Activated CD8-positive, alpha-beta memory T cell treated with anti-CD3 and anti-CD28 coated beads for 1 hour (primary cell): ENCODE measurements at places on chromosomes 3 and 15.

GRCh38 chr15:91414124-91414523 lies 314.1 kb downstream of the SV2B start:
- DNase-seq = no peak

DNA sequence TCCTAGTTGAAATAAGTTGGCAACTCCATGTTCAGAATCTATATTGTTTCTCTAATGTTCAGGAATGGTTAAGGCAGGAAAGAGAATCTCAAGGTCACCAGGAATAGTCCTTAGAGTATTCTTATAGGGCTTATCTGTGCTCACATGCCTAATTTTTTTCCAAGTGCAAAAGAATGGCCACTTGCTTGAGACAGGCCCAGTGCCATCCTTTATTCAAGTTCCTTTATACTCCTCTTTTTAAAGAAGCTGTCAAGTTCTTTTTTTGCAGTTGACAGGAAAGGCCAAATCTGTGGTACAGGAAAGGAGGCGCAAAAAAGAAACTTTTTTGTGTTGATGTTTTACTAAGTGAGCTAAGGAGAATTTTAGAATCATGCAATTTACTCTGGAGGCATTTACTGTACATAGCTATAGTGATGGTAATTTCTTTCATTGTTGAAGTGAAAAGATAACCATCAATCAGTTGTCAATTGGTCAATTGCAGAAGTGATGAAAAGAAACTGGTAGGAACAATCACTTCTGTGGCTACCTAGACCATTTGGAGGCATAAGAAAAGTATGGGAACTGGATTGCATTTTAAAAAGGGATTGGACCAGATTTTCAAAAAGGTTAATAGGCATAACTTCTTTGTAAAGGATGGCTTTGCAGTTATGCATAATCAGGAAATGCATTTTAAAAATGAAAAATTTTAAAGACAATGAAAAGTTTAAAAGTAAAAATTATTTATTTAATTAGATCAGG lies 102.5 kb upstream of the SOX2 start:
- DNase-seq = no peak

DNA sequence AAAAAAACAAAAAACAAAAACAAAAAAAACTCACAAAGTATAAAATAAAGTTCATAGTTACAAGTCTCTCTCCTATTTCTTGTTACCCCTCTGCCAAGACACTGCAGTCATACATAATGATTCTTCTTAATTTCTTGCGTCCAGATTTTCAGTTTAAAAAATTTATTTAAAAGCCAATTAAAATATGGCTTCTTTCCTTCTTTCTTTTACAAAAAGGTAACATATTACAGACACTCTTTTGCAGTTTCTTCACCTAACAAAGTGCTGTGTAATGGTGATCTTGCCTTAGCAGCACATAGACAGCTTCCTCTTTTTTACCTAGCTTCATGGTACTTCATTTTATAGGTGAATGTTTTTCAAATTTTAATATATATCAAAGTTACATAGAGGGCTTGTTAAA lies 136.1 kb upstream of the SGO1 start:
- no peak for DNase-seq

DNA sequence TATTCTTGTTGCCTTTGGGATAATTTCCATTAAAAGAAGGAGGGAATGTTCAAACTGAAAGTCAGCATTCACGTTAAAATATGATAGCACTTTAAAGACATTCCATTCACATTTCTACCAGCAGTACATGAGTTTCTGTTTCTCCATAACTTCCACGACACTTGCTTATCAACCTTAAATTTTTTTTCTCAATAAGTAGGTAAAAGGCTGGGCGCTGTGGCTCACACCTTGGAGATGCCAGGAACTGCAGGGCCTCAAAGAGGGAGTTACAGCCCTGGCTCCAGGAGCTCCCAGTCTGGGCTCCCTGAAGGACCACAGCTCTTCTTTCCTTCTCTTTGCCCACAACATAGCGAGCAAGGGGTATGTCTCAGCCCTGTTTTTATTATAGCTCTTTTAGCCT lies 42.9 kb upstream of the PRR23C start:
- DNase-seq = no peak

DNA sequence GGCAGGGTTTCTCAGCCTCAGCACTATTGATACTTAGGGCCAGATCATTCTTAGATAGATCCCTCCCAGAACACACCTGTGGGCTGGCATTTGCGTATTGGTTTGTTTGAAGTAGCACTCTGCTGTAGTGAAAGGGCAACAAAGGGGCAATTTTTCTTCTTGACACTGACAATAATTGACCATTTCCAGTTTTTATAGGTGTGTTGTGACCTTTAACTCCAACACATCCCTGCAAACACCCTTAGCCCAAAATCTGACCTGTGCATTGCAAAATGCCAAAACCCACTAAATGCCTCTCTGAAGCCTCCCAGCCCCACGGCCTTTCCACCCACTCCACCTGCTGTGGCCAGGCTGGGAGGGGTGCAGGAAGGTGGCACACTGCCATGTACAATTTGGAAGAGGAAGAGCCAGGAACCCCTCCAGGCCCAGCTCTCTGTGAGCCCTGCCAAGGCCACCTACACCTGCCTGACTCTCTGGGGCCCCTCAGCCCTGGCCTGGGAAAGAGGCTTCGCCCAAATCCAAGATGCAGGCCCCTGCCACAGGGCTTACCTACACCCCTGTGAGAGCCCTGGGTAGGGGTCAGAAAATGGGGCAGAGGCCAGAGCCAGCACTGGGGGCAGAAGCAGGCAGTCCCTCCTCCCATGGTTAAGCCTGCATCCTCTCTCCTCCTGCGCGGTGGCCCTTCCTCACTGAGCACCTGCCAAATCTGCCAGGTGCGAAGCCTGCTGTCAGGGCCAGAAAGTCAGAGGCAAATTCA lies 9.6 kb upstream of the CYP11A1 start:
- DNase-seq = no peak

- DNase-seq = no peak
Measured at GRCh38 chr3:37707428-37708372, 154.0 kb upstream of the CTDSPL start.

GRCh38 chr3:121739902-121740301 lies 9.6 kb downstream of the GOLGB1 start:
- DNase-seq = no peak

GRCh38 chr15:69755551-69756310 lies 303.1 kb downstream of the RPLP1 start:
- DNase-seq = peak; percentile 54

DNA sequence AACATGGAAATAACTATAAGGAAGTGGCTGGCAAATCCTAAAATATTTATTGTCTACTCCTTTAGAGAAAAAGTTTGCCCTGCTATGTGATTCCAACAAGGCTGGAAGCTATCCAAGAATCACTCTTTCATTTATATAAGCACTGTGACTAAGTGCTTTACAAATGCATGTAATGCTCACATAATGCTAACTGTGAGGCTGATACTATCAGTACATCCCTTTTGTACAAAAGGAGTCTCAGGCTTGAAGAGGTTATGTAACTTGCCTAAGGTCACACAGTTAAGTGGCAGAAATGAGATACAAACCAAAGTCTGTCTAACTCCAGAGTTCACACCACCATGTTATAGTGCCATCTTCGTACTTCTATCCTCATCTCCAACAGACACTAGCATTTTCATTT lies 17.0 kb downstream of the TOPBP1 start:
- DNase-seq = no peak

DNA sequence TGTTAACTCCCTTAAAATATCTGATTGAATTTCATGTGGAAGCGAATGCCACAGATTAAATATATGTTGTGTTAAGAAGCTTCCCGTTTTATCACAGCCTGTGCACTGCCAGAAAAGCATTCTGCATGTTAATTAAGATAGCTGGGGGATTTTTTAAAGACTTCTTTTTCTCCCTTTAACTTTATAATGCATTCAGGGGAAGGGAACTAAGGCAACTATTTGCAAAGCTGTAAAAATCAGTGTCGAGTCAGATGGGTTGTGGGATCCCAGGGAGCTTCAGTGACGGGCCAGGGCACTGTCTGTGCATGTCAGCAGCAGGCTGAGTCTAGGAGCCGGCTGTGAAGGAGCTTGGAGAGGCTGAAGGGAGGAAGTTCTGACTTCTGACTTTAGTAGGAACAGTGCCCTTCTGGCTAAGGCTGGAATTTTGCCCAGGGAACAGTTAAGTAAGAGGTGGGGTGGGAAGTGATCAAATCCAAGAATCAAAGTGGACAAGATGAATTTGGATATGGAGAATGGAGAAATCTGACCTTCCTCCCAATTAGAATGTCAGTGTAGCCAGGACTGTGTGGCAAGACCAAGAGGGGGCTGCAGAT lies 77.7 kb downstream of the ABHD5 start:
- no peak for DNase-seq

DNA sequence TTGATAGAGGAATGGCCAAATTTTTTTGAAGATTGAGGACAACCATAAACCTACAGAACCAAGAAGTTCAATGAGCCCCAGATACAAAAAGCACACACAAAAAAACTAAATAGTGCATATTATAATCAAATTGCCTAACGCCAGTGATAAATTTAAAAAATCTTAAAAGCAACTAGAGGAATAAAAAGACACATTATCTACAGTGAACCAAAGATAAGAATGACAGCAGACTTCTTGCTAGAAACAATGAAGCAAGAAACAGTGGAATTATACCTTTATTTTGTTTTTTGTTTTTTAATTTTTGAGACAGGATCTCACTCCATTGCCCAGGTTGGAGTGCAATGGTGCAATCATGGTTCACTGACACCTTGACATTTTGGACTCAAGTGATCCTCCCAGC lies 9.9 kb upstream of the SAMD7 start:
- no peak for DNase-seq

DNA sequence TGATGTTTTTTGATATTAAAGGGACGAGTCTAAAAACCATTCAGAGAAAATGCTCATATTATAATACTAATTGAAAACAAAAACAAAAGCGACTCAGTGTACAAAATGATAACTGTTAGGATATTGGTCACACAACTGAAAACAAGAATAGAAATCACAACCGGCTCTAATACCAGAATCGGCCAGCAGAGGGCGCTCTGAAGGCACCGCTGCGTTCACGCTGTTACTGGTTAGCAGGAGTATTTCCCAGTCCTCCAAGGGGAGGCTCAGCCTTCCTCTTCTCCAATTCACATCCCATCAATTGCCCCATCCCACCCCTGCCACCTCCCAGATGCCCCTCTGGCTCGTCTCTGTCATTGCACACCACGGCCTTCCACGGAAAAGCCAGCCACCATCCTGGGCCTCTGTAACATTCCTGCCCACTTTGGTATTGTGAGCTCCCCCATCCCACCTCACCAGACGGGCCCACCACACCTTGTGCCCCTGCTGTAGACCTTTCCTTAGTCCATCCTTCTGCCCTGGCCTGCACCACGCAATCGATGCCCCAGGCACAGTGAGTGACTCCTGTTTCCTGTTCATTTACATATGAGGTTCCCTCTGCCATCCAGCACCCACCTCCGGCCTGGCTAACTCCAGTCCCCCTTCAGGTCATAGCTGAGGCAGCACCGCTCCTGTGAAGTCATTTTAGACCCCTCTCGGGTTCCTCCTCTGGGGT lies 8.5 kb downstream of the FAM107A start:
- DNase-seq = peak; percentile 17

GRCh38 chr3:117793622-117794265 lies 1084.2 kb downstream of the TUSC7 start:
- DNase-seq = no peak

DNA sequence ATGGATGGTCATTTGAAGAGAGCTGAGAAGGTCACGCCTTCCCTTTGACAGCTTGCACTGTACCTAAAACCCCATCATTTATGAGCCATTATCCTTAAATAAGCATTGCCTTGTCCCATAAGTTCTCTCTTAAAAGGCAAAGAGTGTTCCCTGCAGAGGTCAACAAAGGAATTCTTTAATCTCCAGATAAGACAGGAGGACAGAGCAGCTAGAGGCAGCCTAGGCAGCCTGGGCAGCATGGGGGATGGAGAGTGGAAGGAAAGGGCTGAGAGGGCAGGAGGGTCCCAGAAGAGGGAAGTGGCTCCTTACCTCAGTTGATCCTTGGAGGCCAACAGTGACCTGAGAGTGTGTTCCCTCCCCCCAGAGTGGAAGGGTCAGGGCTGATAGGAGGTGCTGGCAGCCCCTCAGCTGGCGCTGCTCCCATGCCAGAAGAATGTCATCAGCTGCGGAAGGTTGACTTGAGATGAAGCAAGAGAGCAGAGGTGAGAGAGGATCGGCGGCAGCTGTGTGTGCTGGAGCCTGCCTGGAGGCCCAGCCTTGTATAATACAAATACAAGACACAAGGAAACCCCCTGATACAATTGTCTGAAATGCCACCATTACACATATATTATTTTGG lies 12.8 kb downstream of the KBTBD13 start:
- DNase-seq = no peak

GRCh38 chr3:12730506-12731242 lies 28.4 kb downstream of the TMEM40 start:
- no peak for DNase-seq

- no peak for DNase-seq
Measured at GRCh38 chr3:99972380-99973104, 141.8 kb downstream of the FILIP1L start.

- DNase-seq = no peak
Measured at GRCh38 chr3:101091489-101091888, 98.3 kb upstream of the ABI3BP start.

- DNase-seq = no peak
Measured at GRCh38 chr15:78339559-78339958, 594 bp upstream of the CRABP1 start.

DNA sequence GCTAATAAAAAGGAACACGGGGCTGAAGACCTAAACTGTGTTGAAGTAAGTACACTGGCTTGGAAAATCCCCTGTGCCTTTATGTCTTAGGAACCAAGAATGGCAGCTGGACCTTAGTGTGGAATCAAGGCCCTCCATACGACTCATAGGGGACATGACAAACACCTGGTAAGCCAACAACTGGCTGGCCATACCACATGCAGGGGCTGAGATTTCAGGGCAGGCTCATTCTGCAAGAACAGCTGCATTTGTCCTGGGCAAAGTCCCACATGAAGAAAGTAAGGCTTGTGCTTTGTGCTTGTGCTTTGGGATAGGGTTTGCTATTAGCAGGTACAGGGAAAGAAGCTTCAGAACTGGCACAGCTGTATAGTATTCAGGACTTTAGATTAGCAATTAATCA lies 18.0 kb downstream of the ETV5 start:
- no peak for DNase-seq

- no peak for DNase-seq
Measured at GRCh38 chr3:85594676-85595075, 635.9 kb downstream of the CADM2 start.

DNA sequence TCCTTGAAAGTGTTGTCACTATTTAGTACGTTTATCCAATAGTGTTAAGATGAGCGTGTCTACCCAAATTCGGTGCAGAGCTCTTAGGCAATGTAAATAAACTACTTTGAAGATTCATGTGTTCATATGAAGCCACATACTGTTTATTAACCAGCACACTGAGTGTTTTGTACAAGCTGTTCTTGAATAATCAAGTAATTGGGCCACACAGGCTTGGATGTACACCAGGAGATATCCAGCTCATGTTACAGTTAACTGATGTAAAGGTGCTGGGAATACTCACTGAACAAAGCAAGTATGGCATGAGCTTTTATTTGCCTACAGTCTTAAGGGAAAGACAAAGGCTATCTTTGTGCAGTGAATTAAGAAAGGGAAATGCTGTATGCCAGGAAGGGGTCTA lies 632 bp upstream of the DHX36 start:
- DNase-seq = no peak
